Suprapubic skin (tissue), 4 donors: ENCODE measurements at places on chromosomes 3 and 15. TPM values are rescaled to one million over a fixed set of nuclear protein-coding genes. Genes with fewer than 3 reads are reported as not detected.
A peak's percentile ranks its signal among the peaks of the same experiment; 100 is the strongest.

Gene DUOXA1
- total RNA-seq: 87.9 TPM

GRCh38 chr3:128800241-128801187 is 74.5 kb downstream of the RAB7A start:
- peaks cover 53% of the 10 kb centered on the region for H3K36me3 ChIP-seq
- H3K27ac ChIP-seq: peak overlapping the region; percentile 8
- peaks cover 23% of the 10 kb centered on the region for H3K4me1 ChIP-seq
- no peak for DNase-seq
- H3K27me3 ChIP-seq: no peaks in the 10 kb centered on the region
- H3K4me3 ChIP-seq: no peak overlapping the region

DNA sequence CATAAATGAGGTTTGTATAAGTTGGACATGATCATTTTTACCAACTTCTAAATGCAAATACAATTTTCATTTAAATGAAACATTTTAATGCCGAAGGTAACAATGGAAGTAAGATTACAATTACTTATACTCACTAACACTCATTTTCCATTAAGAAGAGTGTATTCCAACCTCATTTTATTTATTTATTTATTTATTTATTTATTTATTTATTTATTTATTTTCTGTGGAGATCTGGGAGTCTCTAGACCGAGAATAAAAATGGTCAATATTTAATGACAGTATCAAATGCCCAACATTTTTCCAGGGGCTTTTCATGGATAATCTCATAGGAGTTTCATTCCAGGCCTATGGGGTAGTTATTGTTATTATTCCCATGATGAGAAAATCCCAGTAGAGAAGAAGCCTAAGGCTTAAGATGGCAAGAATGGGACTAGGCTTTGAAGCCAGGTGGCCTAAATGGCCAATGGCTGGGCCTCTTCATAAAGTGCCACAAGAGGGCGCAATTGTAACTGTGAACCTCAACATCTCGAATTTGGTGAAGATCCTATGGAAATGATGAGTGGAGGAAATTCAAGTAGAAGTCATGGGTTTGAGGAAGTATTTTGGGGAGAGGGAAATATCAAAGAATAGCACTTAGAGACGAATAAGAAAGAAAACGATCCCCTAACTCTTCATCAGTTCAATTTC is 21.3 kb downstream of the VGLL3 start:
- no peaks in the 10 kb centered on the region for H3K4me1 ChIP-seq
- DNase-seq: no peak
- no peak overlapping the region for H3K27ac ChIP-seq

GRCh38 chr3:115325539-115325938 is 178.5 kb upstream of the ZBTB20 start:
- H3K27ac ChIP-seq: no peak overlapping the region
- H3K27me3 ChIP-seq: no peaks in the 10 kb centered on the region
- no peak for DNase-seq
- H3K36me3 ChIP-seq: no peaks in the 10 kb centered on the region
- no peak overlapping the region for H3K4me3 ChIP-seq

DNA sequence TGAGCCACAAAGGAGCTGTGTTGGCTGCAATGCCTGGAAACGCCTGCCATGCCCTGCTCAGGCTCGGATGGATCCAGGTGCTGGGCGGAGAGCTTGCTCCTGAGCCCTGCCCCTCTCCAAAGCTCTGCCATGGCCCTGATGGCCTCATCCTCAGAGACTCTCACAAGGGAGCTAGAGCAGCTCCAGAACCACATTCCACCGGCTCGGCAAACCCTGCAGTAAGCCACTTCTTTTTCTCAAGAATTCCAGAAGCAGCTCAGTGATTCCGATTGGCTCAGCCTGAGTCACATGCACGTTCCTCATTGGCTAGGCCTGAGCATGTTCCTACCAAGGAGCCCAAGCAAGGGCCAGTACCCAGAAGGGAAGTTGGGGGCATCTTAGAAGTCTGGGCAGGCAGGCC is 24.8 kb downstream of the TPRA1 start:
- peaks cover 6% of the 10 kb centered on the region for H3K4me1 ChIP-seq
- DNase-seq: no peak
- peaks cover 7% of the 10 kb centered on the region for H3K36me3 ChIP-seq
- H3K27ac ChIP-seq: no peak overlapping the region

DNA sequence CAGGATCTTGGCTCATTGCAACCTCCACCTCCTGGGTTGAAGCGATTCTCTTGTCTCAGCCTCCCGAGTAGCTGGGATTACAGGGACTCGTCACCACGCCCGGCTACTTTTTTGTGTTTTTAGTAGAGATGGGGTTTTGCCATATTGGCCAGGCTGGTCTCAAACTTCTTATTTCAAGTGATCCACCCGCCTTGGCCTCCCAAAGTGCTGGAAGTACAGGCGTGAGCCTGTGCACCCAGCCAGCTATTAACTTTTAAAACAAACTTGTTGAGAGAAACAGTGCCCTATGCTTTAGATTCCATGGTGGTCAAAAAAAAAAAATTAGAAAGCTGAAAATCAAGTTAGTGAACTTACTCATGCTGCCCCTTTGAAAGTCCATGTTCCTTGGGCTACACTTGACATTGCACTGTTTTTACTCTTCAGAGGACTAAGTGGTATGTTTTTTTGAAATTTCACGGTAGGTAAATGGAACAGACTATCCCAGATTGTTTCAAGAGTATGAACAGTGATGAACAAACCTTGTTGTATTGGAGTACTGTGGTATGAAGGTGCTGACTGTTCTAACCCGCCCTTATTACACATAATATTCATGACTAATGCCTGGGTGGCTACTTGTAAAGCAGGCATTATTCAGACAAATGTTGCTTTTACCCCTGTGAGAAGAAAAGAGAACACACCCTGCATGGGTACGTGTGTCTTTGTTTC is 206.9 kb downstream of the KLHL25 start:
- peaks cover 70% of the 10 kb centered on the region for H3K4me1 ChIP-seq
- peaks cover 7% of the 10 kb centered on the region for H3K36me3 ChIP-seq
- no peaks in the 10 kb centered on the region for H3K27me3 ChIP-seq
- no peak for DNase-seq
- H3K27ac ChIP-seq: peak overlapping the region; percentile 84

GRCh38 chr3:113268942-113269341 is 57.6 kb downstream of the BOC start:
- H3K4me3 ChIP-seq: no peak overlapping the region
- H3K36me3 ChIP-seq: peaks cover 55% of the 10 kb centered on the region
- peak overlapping the region; percentile 41 for H3K27ac ChIP-seq
- DNase-seq: peak; percentile 43
- no peaks in the 10 kb centered on the region for H3K27me3 ChIP-seq
- H3K4me1 ChIP-seq: peaks cover 66% of the 10 kb centered on the region

GRCh38 chr3:157816296-157816695 is 289.9 kb downstream of the SHOX2 start:
- no peaks in the 10 kb centered on the region for H3K27me3 ChIP-seq
- H3K27ac ChIP-seq: no peak overlapping the region
- no peaks in the 10 kb centered on the region for H3K4me1 ChIP-seq
- H3K36me3 ChIP-seq: no peaks in the 10 kb centered on the region
- DNase-seq: no peak
- no peak overlapping the region for H3K4me3 ChIP-seq
